SJSA1 (cell line): ENCODE measurements at places on chromosomes 6 and 20. TPM values are rescaled to one million over a fixed set of nuclear protein-coding genes. Genes with fewer than 3 reads are reported as not detected.

- DNase-seq = no peak
- H3K36me3 ChIP-seq = no peaks in the 10 kb centered on the region
- no peak overlapping the region for H3K27ac ChIP-seq
- H3K4me3 ChIP-seq = no peak overlapping the region
- no peaks in the 10 kb centered on the region for H3K4me1 ChIP-seq
Measured at GRCh38 chr20:40525351-40525750, 163.7 kb downstream of the MAFB start.

- no peaks in the 10 kb centered on the region for H3K36me3 ChIP-seq
- no peak overlapping the region for H3K4me3 ChIP-seq
- H3K4me1 ChIP-seq = peaks cover 16% of the 10 kb centered on the region
- H3K27ac ChIP-seq = no peak overlapping the region
Measured at GRCh38 chr20:47113362-47114109, 218.9 kb downstream of the EYA2 start.

The PAX1 gene
- not detected in 2 replicates for total RNA-seq

GRCh38 chr20:53146201-53146891, 174.2 kb downstream of the TSHZ2 start:
- no peaks in the 10 kb centered on the region for H3K36me3 ChIP-seq
- DNase-seq = no peak
- no peak overlapping the region for H3K4me3 ChIP-seq
- H3K27me3 ChIP-seq = no peaks in the 10 kb centered on the region
- no peak overlapping the region for H3K27ac ChIP-seq

DNA sequence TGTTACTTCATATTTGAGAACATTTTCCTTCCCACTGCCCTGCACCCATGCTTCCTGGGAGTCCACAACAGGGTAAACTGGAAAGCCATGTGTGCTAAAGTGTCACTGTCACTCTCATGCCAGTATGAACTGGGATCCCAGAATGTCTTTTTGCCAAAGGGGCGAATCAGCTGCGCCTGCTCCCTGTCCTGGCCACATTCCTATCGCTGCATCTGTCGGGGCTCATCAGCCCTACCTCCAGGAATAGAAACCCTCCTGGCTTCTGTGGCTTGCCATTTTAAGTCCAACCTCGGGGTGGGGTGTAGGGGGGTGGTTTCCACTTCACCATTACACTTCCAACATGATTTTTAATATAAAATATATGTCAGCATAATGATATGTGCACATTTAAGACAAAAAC, 933 bp downstream of the KLHL31 start:
- H3K27ac ChIP-seq = no peak overlapping the region
- H3K4me1 ChIP-seq = peaks cover 5% of the 10 kb centered on the region; the same call in 1 of the 2 replicates
- no peak overlapping the region for H3K4me3 ChIP-seq

DNA sequence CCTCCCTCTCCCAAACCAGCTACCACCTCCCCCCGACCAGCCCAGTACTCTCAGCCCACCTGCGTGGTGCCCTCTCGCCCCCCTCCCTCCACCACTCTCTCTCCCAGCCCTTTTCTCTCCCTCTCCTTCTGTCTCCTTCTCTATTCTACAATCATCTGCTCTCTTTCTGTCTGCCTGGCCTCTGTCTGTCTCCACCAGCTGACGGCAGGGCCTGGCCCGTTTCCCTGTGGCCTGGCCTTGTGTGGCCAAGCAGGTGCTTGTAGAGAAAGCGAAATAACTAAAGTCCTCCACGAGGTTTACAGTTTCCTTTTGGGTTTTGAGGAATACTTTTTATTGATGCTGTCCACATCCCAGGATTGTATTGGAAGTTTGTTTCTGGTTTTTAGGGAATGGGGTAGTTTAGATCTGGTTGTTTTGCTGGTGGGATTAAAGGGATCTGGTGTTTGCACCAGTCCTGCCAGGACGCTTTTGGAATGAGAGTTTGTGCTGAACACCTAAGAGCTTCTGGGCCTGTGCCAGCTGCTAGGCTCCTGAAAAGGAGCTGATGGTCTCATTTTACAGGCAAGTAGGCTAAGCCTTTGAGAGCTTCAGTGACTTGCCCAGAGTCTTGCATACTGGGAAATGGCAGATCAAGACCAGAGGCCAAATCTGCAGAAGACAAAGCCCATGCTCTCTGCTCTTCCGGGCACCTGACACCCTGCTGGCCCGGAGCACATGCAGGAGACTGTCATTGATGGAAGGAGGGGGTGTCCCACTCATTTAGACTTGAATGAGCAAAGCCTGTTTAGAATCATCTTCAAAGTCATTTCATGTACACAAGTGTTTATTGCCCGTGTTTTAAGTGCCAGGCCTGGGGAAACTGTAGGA, 161.7 kb downstream of the SYCP2 start:
- H3K27ac ChIP-seq = no peak overlapping the region
- H3K27me3 ChIP-seq = no peaks in the 10 kb centered on the region
- H3K36me3 ChIP-seq = no peaks in the 10 kb centered on the region
- H3K4me1 ChIP-seq = no peaks in the 10 kb centered on the region
- DNase-seq = no peak
- H3K4me3 ChIP-seq = no peak overlapping the region

The SCUBE3 gene
- 2.6 and 4.7 TPM in 2 replicates for total RNA-seq

DNA sequence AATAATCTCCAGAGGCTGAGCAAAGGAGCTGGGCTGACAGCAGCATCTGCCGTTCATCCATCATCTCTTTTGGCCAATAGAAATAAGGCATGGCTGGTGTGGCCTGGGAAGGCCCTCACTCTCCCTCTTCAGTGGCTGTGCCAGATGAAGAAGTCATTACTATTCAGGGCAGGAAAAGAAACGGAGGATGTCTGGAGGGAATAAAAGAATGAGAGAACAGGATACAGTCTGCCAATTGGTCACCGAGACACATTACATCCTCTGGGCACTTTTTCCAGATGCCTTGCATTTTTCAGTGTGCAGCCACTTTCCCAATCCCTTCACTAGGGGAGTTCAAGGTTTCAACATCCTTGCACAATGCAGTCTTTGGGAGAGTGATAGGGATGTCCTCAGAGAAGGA, 32.2 kb upstream of the VGLL2 start:
- H3K27ac ChIP-seq = no peak overlapping the region
- H3K36me3 ChIP-seq = no peaks in the 10 kb centered on the region
- no peaks in the 10 kb centered on the region for H3K27me3 ChIP-seq
- H3K4me1 ChIP-seq = no peaks in the 10 kb centered on the region; the same call in 1 of the 2 replicates
- no peak overlapping the region for H3K4me3 ChIP-seq

The NKX2-2 gene
- 5.7 and 19.8 TPM in 2 replicates for total RNA-seq

- DNase-seq = no peak
- H3K4me1 ChIP-seq = peaks cover 8% of the 10 kb centered on the region
- H3K27me3 ChIP-seq = no peaks in the 10 kb centered on the region
- H3K27ac ChIP-seq = no peak overlapping the region
Measured at GRCh38 chr6:6723921-6724538, 135.5 kb downstream of the LY86 start.

GRCh38 chr6:82738773-82739172, 326.9 kb downstream of the UBE3D start:
- no peak overlapping the region for H3K27ac ChIP-seq
- no peak overlapping the region for H3K4me3 ChIP-seq
- H3K4me1 ChIP-seq = peaks cover 6% of the 10 kb centered on the region
- no peaks in the 10 kb centered on the region for H3K27me3 ChIP-seq

GRCh38 chr6:37696841-37697662, 631 bp downstream of the MDGA1 start:
- DNase-seq = peak; percentile 56
- H3K4me1 ChIP-seq = peaks cover 28% of the 10 kb centered on the region
- H3K36me3 ChIP-seq = peaks cover 3% of the 10 kb centered on the region; the same call in 1 of the 2 replicates
- H3K4me3 ChIP-seq = peak overlapping the region; percentile 47
- peaks cover 29% of the 10 kb centered on the region for H3K27me3 ChIP-seq

DNA sequence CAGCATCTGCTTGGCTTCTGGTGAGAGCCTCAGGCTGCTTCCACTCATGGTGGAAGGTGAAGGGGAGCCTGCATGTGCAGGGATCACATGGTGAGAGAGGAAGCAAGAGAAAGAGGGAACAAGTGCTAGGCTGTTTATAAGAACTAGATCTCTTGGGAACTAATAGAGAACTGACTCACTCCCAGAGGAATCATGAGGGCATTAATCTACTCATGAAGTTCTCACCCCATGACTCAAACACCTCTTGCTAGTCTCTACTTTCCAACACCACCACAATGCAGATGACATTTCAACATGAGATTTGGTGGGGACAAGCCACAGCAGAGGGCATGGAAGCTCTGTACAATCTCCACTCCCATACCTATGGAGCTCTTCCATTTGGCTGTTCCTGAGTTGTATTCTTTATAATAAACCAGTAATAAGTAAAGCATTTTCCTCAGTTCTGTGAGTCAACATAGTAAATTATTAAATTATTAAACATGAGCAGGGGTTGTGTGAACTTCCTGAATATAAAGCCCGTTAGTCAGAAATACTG, 524.1 kb upstream of the NRSN1 start:
- H3K27me3 ChIP-seq = no peaks in the 10 kb centered on the region
- H3K27ac ChIP-seq = no peak overlapping the region
- no peak overlapping the region for H3K4me3 ChIP-seq
- no peaks in the 10 kb centered on the region for H3K36me3 ChIP-seq
- DNase-seq = no peak

The TCP11 gene
- 0.60 and 1.6 TPM in 2 replicates for total RNA-seq

DNA sequence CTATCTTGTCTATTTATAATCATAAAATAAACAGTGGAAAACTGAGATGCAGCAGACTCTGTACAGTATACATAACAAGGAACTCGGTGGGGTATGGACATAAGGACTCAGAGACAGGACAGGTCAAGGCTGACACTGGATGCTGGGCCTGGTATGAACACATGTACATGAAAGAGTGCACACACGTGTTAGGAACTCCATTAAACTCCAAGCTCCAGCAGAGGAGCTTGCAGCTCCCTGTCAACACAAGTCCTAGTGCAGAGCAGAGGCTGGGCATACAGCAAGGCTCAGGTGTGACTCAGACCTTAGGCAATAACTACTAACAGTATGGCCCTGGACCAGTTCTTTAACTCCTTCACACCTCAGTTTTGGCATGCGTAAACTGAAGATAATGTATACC, 17.1 kb downstream of the NAPB start:
- peaks cover 18% of the 10 kb centered on the region; the same call in 1 of the 2 replicates for H3K36me3 ChIP-seq
- no peak overlapping the region for H3K4me3 ChIP-seq
- H3K4me1 ChIP-seq = no peaks in the 10 kb centered on the region
- no peak overlapping the region for H3K27ac ChIP-seq
- no peaks in the 10 kb centered on the region for H3K27me3 ChIP-seq

DNA sequence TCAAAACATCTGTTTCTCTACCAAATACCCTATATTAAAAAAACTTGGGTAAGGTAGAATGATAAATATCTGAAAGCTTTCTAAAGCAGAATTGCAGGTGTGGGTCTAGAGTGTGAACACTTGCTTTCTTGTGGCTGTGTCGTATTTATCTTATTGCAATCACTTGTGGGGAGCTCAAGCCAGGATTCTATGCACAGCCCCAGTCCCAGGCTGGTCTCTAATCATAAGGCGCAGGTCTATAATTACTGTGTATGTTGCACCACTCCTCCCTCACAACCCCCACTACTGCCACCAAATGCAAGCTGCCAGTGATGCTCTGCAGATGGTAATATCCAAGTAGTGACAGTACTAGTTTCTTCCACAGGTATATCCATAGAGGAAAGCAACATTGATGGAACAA, 2.2 kb upstream of the E2F3 start:
- no peaks in the 10 kb centered on the region; the same call in 1 of the 2 replicates for H3K27me3 ChIP-seq
- DNase-seq = no peak
- H3K36me3 ChIP-seq = peaks cover 10% of the 10 kb centered on the region
- no peak overlapping the region for H3K27ac ChIP-seq
